ENCODE measurements at places on chromosomes 6 and 20.
A peak's percentile ranks its signal among the peaks of the same experiment; 100 is the strongest.

GRCh38 chr6:107543088-107543487 lies 53.2 kb downstream of the SOBP start:
- DNase-seq: no peak

- DNase-seq: no peak
Measured at GRCh38 chr20:11103866-11104265, 430.1 kb upstream of the JAG1 start.

DNA sequence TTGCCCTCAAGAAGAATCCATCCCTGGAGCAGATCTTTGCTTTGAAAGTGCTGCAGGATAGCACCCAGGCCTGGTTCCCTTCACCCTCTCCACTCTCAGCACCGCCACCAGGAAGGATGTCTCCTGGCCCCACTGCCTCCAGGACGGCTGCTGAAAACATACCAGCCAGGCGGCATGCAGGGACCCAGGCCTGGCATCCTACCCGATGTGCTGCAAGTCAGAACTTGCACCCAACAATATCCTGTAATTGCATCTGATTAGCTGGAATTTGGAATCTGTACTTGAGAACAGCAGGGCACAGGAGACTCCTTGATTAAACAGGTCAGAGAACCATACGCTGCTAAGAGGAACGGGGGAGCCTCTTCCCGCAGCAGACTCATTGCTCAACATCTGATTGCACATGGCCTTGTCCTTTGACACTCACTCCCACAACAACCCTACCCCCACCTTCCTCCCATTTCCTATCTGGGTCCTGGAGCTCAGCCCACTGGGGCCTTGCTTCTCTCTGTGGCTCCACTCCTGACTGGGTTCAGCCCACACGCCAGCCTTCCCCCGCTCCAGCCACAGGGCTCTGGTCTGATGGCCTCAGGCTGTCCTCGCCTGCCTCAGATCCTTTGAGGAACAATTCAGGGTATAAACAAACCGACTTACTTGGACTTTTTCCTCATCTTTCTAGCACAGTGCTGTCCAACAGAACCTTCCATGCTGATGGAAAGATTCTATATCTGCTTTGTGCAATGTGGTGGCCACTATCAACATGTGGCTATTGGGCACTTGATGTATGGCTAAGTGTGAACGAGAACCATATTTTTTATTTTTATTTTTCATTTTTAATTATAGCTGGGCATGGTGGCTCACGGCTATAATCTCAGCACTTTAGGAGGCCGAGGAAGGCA lies 78.0 kb downstream of the FGD2 start:
- DNase-seq: peak; percentile 51

DNA sequence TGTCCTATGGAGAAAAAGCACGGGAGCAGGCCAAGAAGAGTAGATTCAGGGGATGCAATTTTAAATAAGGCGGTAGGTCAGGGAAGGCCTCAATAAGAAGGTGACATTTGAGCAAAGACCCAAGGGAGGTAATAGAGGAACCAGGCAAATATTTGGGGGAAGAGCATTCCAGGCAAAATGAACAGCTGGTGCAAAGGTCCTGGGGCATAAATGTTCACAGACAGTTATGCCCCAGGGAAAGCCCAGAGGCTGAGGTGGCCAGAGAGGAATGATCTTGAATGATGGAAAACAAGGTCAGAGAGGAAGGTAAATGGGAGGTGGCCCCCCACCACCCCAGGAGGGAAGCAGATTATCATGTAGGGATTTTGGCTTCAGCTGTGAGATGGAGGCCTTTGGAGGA lies 47.4 kb upstream of the SIRPA start:
- no peak for DNase-seq

DNA sequence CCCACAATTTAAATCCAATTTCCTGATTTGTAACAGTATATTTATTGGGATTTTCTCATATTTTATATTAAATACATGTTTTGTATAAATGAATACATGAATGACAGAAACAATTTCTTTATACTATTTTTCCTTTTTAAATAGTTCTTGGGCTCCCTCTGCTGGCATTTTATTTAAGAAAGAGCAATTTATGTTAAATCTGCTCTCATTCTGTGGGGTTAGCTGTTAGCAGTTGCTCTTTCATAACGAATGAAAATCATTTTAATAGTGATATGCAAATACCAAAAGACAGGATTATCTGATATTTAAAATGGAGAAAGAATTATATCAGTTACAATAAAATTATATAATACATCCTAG lies 118.3 kb downstream of the RALGAPA2 start:
- peak; percentile 43 for DNase-seq

DNA sequence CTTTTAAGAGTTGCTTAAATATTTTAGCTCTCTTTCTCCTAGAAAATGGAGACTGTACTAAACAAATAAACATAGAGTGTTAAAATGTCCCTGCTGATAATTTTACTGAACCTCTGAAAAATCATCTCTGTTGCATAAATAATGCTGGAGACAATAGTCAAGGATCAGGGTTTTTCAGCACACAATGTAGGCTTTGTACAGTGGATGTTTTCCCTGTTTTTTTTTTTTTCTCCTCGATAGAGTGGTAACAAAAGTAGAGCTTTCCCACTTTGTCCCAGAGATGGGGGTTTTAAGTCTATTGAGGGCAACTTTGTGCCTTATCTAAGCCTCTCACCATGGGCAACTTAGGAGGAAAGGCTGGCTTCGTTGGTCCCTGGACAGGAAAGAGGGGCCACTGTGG lies 222.6 kb upstream of the HDDC2 start:
- DNase-seq: no peak

DNA sequence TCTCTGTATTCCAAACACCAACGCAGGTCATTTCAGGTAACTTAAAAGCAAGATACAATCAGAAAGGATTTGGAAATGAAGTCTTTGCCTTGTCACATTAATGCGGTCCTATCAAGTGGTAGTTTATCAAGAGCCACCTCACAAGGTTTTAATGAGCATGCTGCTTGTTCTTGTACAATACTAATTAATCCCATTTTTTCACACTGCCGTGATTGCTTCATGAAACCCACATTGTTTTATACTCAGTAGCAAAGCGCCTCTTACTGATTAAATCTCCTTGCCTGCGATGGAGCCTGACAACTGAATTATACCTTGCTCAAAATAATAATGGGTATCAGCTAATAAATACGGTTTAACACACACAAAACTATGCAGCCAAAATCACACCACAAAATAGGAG lies 234.1 kb upstream of the TSHZ2 start:
- no peak for DNase-seq

DNA sequence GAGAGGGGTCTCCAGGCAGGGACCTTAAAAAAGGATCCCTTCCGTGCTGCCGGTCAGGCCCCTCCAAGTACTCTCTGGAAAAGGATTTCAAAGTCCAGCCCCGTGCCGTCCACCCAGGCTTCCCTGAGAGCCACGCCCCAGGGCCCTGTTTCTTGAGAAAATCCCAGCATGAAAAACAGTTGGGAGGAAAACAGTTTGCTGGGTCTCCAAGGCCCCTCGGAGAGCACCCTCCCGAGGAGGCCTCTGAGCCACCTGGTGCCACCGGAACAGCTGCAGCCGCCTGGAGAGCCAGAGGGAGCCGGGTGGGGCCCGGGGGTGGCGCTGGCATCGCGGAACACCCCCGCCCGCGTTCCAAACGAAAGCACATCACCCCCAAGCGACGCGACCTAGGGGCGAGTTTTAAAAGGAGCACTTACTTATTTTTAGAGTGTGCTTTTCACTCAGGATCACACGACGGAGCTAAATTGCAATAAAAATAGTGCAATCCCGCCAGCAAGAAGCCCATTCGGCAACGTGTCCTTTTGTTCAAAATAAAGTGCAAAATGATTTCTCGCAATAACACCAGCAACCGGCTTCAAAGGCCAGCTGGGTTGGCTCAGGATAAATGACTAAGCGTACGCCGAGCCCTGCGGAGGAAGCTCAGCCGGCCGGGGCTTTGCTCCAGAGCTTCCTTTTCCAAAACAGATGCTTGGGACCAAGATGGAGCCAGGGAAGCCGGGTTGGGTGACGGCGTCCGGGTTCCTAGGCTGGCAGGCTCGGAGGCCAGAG lies 64.2 kb downstream of the YTHDF1 start:
- peak; percentile 64 for DNase-seq

GRCh38 chr20:35344354-35344837 lies 52.2 kb upstream of the FAM83C start:
- peak; percentile 92 for DNase-seq

GRCh38 chr20:18090044-18090443 lies 32.3 kb upstream of the OVOL2 start:
- no peak for DNase-seq

DNA sequence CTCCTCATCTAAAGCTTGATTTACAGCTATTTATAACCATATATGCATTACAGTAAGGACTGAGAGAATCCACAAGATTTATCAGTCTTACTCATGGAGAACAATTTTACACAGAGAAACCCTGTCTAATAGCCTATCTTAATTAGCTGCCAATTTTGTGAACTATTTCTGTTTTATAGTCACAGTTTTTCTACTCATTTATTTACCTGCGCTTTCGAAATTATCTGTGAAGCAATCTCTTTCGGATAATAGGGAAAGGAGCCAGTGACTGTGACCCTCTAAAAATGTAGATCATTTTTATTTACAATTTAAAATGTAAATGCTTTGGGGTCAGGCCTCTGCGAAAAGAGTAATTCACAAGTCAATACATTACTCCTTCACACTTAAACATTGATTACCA lies 98.1 kb downstream of the TSHZ2 start:
- DNase-seq: no peak

GRCh38 chr20:31833130-31833930 lies 12.1 kb downstream of the FOXS1 start:
- DNase-seq: no peak

- no peak for DNase-seq
Measured at GRCh38 chr6:7150381-7151064, 42.8 kb downstream of the RREB1 start.

DNA sequence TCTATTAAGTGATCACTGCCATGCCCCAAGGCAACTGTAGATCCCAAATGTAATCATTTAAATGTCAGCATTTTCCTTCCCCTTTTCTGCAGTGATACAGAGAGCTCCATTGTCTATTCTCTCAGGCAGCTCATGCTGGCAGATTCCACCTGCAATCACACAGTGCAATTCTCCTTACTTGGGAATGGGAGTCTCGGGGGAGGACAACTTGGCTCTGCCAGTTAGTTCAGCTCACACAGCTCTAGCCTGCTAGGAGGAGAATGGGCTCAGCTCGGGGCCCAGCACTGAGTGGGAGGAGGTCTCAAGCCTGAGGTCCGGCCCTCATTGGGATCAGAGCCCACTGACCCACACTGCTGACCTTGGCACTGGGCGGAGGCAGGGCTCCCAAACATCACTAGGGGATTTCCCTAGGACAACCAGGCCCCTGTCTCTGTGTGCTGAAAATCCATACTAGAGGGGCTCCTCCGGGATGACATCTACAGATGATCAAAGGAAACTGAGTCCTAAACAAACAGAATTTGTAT lies 109.2 kb upstream of the ASF1A start:
- DNase-seq: no peak

- DNase-seq: no peak
Measured at GRCh38 chr6:87754828-87755227, 52.8 kb upstream of the AKIRIN2 start.

- DNase-seq: no peak
Measured at GRCh38 chr6:144661116-144661806, 376.1 kb downstream of the UTRN start.

DNA sequence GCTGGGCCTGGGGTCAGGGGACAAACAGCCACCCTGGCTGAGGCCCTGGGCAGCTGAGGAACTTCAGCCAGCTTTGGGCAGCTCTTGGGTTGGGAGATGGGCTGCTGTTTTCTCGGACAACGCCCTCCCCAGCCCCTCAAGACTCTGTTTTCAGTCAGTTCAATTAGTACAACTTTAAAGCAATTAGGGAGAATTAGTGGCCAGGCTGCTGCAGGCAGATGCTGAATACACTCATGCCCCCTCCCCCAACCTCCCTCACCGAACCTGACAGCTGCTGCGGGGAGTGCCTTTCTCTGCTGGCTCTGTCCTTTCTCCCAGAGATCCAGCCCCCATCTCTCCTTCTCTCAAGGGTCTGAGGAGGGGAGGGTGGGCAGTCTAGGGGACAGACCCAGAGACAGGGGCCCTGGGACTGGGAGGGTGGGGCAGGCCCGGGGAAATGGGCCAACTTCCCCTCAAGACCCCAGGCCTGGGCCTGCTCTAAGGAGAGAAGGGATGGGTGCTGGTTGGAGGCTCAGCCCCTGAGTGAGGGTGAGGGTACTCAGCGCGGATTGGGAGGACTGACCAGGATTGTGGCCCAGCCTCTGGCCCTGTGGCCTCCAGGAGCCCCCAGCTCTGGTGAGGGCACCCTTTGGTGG lies 17.8 kb upstream of the MYT1 start:
- DNase-seq: no peak

GRCh38 chr6:152298848-152299735 lies 338.1 kb downstream of the SYNE1 start:
- no peak for DNase-seq

GRCh38 chr6:36627801-36628246 lies 33.7 kb downstream of the SRSF3 start:
- peak; percentile 36 for DNase-seq

DNA sequence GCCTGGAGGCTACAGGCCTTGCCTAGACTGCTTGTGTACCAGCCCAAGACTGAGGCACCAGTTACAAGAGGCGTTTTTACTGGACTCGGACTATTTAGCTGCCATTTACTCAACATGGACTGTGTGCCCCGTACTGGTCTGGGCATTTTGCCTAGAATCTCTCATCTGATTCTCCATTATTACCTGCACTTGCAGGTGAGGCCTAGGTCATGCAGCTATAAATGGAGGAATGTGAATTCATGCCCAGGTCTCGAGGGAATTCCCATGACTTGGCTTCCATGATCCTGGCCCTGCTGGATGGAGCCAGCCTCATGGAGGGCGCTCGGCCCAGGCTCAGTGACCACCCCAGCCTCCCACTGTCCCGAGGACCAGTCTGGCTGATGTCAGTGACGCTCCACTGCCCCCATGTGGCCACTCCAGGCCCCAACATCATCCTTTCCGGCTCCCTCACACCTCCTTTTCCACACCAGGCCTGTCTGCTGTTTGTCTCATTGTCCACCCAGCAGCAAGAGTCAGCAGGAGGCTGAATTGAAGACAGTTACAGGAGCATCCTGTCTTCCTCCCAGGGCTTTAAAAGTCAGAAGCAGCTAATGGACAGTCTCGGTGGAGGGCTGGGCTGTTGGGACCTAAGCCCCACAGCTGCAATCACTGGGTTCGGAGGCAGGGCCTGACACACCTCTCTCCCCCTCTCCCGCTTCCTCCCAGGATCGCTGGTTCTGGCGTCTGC lies 8.7 kb downstream of the MMP24OS start:
- DNase-seq: peak; percentile 43

GRCh38 chr6:42514745-42515144 lies 49.1 kb upstream of the UBR2 start:
- DNase-seq: no peak

DNA sequence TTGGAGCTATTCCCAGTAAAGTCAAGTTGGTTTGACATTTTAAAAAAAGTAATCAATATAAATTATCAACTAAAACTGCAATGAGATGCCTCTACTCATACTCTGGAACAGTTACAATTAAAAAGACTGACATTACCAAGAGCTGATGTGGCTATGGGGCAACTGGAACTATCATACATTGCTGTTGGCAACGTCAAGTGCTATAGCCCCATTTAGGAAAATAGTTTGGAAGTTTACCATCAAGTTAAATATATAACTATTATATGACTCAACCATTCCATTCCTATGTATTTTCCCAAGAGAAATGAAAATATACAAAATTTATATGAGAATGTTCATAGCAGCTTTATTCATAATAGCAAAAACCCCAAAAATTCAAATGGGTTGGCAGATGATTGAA lies 111.4 kb upstream of the HDGFL1 start:
- DNase-seq: no peak
